ENCODE measurements at places on chromosomes 7 and 10.

DNA sequence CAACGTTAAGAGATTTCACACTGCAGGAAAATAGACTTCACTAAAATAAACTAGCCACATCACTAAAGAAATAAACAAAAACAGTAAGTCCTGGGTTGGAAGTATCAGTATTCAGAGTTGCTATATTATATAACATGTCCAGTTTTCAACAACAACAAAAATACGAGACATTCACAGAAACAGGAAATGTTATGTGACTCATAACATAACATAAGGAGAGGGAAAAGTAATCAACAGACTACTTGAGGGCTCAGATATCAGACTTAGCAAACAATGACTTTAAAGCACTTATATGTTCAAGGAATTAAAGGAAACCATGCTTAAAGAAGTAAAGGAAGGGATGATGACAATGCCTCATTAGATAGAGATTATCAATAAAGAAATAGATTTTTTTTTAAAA, 73.5 kb upstream of the MKLN1 start:
- no peak for DNase-seq

DNA sequence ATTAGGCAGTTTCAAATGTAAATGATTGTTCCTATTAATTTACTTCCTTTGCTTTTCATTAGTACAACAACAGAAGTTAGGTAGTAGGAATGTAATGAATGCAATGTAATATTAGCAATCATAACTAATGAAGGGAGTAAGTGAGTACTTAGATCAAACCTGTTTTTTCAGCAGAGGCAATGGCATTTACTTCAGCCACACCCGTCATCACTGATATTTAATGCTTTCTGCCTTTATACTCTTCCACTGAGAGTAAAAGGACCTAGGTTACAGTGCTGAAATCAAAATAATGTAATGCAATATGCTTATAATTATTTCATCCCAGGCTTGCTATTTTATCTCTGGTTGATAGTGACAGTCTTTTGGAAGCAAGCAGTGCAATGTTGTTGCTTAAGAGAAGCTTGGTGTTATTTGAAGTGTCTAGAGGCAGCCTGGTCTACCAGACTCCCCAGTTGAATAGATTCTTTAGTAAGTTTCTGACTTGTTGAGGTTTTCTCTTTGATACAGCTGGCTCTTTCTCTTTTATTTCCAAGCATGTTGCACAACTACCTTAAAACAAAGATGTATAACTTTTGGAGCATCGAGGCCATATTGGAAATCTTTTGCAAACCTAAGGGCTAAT, 149.4 kb downstream of the RNLS start:
- DNase-seq, result no peak

GRCh38 chr7:34128762-34129161, 223.4 kb downstream of the BMPER start:
- DNase-seq, result no peak

GRCh38 chr7:130377178-130377577, 3.1 kb upstream of the CPA1 start:
- DNase-seq, result no peak

DNA sequence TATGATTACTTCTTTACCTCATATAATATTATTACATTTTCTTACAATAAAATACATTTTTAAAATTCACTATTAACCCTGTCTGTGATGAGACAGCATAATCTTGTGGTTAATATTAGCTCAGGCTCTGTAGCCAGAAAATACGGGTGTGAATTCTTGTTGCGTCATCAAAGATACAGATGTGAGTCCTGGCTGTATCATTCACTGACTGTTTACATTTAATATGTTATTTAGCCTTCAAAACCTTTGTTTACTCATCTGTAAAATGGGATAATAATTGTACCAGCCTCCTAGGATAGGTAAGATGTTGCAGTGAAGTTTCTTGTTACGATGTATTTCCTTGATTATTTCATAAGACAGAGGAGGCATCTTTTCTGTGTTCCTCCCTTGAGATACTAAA, 184.7 kb upstream of the PRPS1L1 start:
- no peak for DNase-seq

Data from KG1 (cell line).